Pancreas (tissue), 10 donors: ENCODE measurements at places on chromosomes 4 and X.

DNA sequence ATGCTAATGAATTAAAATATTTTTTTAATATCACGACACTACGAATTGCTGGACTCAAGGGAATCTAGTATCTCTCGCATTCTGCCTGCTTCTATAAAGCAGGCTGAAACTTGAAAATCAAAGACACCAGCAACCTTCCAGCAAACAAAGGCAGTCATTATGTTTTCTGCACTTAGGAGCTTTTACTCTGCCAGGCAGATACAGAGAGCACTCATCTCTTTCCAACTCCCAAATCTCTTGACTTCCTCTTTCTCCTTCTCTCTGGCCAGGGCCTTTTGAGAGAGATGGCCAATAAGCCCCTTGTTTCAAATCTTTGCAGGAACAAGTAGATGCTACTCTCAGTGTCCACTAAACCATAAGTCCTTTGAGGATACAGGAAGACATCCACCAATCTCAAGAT is 95.2 kb upstream of the KLF3 start:
- no peak for DNase-seq

DNA sequence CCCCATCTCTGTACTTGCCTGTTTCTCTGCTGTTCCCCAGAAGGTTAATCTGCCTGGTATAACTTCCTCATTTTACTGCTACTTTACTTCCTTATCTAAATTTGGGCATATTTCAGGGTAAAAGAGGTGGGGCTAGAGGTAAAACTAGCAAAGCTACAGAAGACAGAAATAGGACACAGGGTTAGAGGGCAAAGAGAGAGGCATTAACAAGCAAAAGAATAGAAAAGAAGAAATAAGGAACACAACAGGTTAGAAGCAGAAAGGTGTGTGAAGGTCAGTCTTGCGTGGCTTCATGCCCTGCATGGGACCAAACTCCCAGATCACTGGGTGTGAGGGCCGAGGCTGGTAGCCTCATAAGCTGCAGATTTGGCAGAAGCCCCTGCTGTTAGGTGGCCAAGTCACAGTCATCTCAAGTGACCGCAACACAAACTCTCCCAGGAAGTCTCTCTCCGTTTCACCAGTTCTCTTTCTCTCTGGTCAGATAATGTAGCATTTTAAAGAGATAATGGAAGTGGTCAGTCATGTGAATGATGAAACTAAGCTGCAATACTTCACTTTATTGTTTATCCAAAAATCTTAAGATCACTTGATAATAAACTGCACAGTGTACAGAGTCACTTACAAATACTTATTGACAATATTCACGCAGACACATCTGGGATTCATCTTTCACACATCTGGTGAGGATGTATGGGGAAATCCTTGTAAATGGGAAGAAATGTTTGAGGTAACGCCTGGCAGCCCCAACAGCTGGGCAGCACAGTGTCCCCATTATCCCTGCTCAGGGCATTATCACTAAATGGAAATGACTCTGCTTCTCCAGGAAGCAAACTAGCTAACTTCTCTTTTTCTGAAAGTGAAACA is 16.4 kb downstream of the TMEM154 start:
- no peak for DNase-seq

DNA sequence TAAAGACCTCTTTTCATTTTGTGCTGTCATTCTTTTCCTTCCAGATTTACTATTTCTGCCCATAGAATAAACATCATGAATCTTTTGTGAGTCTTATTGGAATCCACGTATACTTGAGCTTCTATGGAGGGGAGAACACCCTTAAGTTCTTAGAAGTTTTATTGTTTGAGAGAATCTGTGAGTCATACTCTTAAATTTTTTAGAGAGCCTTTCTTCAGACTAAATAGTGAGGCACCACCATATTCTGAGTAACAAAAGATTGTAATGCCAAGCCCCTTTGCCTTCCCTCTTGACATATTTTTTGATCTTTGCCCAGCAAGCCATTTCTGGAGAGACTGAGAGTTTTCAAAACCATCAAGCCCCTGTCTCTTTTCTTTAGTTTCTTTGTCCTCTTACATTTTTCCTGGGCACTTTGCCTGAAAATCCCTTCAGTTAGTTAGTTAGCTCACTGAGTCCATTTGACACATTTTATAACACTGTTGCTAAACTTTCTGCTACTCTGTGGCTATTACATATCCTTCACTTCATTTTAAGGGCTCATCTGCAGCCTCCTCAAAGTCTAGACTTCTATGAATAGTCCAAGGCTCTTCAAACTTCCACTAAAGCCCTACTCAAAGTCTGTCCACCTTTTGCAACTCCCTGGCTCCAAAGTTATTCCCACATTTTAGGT is 65.3 kb upstream of the NDUFC1 start:
- no peak for DNase-seq

DNA sequence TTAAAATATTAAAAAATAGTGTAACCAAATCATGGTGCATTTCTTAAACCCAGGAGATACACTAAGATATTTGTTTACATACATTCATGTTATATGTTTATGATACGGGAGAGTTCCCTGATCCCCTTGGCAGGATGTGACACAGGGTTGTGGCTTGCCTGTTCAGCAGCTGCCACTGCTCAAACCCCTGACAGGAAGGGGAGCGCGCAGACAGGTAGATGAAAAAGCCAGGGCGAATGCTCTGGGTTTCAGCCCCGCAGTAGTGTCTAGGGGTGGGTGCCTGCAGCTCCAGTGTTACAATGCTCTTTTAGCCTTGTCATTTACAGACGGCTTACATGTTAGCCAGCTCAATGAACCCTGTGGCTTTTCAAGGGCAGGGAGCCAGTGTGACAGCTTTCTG is 1343.8 kb upstream of the IGFBP7 start:
- DNase-seq = no peak

- DNase-seq = no peak
These were observed 106.6 kb upstream of the H2AZ1 start for GRCh38 chr4:100056701-100057100.

GRCh38 chrX:119516157-119516702 is 48.0 kb downstream of the SLC25A5 start:
- DNase-seq = peak; percentile 26

GRCh38 chr4:20251031-20251795 is 492 bp upstream of the SLIT2 start:
- no peak for DNase-seq

GRCh38 chrX:154019061-154019621 is 561 bp downstream of the IRAK1 start:
- no peak for DNase-seq

DNA sequence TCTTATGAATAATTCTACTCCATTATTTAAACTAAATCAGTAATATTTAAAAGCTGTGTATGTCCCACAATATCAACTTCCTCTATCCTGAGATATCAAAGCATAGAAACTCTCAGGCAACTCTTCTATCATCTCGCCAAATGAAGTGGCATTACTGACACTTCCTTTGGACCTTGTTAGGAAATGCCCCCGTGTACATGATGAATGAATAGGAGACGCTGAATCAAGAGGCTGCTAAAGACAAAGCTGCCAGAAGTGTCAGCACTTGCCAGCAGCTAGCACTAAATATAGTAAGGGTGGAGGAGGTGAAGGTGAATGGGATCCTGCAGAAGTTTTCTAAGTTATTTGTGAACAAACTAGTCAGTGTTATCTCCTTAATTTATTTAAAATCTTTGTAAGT is 99.5 kb upstream of the BLTP1 start:
- no peak for DNase-seq

DNA sequence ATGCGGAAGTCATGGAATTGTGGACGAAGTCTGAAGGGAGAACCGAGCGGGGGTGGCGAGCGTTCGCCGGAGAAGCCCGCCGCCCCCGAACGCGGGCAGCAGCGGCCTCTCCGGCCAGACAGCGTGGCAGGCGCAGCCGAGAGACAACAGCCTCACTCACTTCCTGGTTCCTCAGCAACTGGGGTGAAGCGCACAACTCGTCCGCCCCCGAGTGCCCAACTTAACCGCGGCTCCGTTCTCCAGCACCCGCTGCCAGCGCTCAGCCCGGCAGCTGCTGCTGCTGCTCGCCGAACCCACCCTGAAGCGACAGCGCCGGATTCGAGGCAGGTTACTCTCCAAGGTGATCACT is 68.0 kb downstream of the NOCT start:
- peak; percentile 84 for DNase-seq

- no peak for DNase-seq
These were observed 77.5 kb downstream of the IL15 start for GRCh38 chr4:141713771-141714445.

DNA sequence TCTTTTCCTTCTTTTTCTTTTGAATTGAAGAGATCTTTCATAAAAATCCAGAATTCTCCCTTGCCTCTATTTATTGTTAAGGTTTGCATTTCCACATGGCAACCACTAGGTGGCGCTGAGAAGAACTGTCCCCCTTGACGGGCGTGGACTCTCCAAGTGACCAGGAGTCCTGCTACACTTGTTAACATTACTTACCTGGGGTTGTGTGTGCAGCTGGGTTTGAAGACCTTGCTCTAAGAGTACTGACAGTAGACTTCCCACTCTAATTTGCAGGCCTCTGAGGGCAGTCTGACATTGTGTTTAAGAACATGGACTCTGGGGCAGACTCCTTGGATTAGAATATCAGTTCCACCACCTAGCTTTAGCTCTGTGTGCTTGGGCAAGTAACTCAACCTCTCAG is 52.8 kb downstream of the GPRIN3 start:
- DNase-seq = peak; percentile 26

DNA sequence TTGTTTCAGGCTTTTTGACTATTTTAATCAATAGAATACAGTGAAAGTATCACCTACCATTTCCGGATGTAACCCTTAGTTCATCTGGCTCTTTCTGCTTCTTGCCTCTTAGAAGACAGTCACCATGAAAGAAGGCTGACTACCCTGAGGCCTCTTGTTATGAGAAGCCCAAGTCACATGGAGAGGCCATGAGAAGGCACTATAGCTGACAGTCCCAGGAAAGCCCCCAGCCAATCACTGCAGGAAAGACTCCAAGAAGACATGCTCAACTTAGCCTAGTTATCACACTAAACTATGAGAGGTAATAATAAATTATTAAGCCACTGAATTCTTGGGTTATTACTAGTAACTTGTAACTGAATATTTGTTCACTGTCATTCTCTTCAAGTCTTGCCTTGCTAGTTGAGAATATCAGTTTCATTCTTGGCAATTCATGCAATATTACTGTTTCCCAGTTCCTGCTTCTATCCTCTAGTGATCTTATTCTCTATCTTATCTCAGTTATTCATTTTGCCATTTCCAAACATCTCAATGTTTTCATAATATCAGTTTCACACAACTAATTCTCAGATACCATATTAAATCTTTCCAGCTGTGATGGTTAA is 57.1 kb upstream of the GUCY1A1 start:
- DNase-seq = no peak

GRCh38 chr4:48340276-48340964 is 909 bp upstream of the SLAIN2 start:
- DNase-seq = no peak

- no peak for DNase-seq
These were observed 50.8 kb downstream of the ZFYVE28 start for GRCh38 chr4:2367626-2368025.

- DNase-seq = no peak
These were observed 19.5 kb upstream of the ANXA3 start for GRCh38 chr4:78532046-78532445.

- DNase-seq = peak; percentile 29
These were observed at the start of gene ZNF518B for GRCh38 chr4:10457255-10457801. ZNF518B (minus strand) TSS chr4:10457426; CDS start chr4:10446328, 11,098 bp downstream.

GRCh38 chr4:95265814-95266740 is 282.7 kb downstream of the UNC5C start:
- no peak for DNase-seq

- DNase-seq = no peak
These were observed 65.2 kb upstream of the FAM47B start for GRCh38 chrX:34877436-34877835.

DNA sequence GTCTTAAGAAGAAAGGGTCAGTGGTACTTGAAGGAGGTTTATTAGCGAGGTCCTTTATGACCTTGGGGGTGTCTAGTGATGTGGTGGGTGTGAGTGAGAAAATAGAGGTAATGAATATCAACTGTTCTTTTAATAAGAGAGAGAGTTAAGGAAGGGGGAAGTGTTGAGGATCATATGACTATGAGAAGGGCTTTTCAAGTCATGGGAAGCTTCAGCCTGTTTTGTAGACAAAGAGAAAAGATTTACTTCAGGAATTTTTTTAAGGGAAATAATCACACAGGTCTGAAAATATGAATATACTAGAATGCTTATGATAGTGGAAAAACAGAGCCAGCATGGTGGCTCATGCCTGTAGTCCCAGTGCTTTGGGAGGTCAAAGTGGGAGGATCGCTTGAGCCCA is 41.3 kb upstream of the MTMR1 start:
- DNase-seq = no peak

DNA sequence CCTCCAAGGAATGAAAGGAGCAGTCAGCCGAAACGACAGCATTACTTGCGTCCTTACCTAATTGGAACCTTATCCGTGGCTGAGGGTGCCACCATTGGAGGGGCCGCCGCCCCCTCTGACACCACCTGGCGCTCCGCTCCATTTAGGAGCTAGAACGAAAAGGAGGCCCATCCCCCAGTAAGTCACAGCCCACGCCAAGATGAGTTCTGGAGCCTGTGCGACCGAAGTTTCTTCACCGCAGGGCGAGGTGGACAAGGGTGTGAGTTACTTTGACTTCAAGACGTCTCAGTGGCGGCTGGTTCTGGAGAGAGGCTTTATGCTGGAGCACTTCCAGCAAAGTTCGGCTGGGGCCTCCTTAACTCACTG is 729 bp upstream of the IRF2 start:
- peak; percentile 65 for DNase-seq
